ENCODE measurements at places on chromosomes 3 and 15. TPM values are rescaled to one million over a fixed set of nuclear protein-coding genes. Genes with fewer than 3 reads are reported as not detected.

GRCh38 chr3:39280571-39280970 lies 735 bp upstream of the CX3CR1 start:
- DNase-seq: no peak

The RNF7 gene
- total RNA-seq: 174 TPM

- DNase-seq: no peak
Measured at GRCh38 chr15:100448481-100448880, 80.3 kb downstream of the CERS3 start.

GRCh38 chr3:138846262-138846791 lies 11.6 kb upstream of the PIK3CB start:
- DNase-seq: no peak

GRCh38 chr3:17342119-17342518 lies 400.3 kb downstream of the TBC1D5 start:
- DNase-seq: no peak

The TM4SF1 gene
- total RNA-seq: 43.0 TPM

The MYO1E gene
- total RNA-seq: 233 TPM

DNA sequence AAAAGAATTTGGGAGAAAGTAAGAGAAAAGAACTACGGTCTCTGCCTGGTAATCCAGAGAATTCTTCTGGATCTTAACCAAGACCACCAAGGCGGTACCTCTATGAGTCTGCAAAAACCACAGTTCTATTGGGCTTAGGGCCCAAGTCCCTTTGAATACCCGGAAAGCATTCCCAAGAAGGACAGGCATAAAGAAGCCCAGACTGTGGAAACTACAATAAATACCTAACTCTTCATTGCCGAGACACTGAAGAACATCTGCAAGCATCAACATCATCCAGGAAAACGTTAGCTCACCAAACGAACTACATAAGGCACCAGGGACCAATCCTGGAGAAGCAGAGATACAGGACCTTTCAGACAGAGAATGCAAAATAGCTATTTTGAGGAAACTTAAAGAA lies 162.3 kb upstream of the TMC3 start:
- no peak for DNase-seq

- no peak for DNase-seq
Measured at GRCh38 chr3:8458238-8458661, 43.4 kb upstream of the LMCD1 start.

- no peak for DNase-seq
Measured at GRCh38 chr3:160735826-160736225, 20.2 kb upstream of the PPM1L start.

GRCh38 chr3:118029049-118029448 lies 1005.6 kb downstream of the IGSF11 start:
- no peak for DNase-seq

DNA sequence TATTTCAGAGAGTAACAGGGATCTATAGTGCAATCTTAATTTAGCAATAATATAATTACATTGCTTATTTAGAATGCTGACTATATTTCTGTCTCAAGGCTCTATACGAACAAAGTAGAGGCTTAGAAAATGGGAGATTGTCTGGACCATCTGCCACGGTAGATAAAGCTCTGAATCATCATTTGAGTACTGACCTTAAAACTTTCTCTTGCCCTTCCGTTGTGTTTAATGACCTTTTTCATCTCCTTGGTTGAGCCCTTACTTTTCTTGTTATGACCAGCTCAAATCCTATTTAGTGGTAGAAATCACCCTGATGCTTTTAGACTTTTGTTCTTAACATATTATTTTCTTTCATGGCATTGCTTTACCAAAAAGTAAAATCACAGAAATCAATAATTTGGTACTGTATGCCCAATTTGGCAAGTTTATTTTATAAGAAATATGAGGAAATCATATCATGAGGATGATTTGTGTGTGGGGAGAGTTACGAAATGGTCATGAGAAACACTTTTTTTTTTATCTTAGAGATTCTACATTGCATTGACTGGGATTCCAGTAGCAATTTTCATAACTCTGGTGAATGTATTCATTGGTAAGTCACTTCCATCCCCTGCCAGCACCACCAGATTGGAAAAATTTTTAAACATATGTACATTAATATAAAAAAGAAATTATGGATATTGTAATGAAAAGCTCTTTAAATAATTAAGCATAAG lies 11.0 kb downstream of the NDUFB5 start:
- DNase-seq: no peak

The NUDT16 gene
- 13.1 TPM for total RNA-seq

- DNase-seq: no peak
Measured at GRCh38 chr15:28933710-28934445, 48.1 kb downstream of the APBA2 start.

DNA sequence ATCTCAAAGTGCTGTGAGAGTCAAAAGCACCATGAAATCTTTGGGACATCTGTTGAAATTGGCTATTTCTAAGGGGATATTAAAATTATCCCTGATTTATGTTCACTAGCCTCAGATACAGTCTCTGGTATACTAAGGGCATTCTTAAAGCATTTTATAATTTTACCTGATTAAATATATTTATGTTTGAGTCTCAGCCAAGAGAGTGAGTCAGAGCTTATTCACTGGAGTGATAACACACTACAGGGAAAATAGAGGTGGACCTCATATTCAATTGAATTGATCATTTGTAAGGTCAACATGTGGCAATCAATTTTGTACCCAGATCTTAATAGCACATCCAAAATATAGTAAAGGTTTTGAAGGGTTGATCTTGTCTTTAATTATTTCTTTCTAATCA lies 733.6 kb downstream of the EPHA3 start:
- no peak for DNase-seq

The SNX22 gene
- total RNA-seq: 1.0 TPM

GRCh38 chr3:56962206-56962605 lies 98.3 kb upstream of the SPATA12 start:
- no peak for DNase-seq

The FBXW12 gene
- 0.46 TPM for total RNA-seq

DNA sequence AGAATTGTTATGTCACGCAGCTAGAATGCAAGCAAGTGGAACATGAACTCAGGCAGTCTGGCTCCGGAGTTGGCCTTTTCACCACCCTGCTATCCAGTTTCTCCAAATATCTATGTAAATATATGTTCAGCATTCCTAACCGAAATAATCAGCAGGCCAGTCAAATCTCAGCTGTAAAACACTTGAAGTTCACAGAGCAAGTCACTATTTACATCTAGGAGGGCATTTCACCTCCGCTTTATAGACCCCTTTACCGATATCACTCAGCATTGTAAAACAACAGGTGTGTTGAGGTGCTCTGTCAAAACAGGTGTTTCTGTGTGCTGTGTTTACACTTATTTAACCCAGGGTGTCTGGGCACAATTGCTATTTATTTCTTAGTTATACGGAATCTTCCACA lies 12.2 kb upstream of the HES1 start:
- DNase-seq: no peak

- no peak for DNase-seq
Measured at GRCh38 chr3:29731050-29731449, 450.2 kb downstream of the RBMS3 start.

DNA sequence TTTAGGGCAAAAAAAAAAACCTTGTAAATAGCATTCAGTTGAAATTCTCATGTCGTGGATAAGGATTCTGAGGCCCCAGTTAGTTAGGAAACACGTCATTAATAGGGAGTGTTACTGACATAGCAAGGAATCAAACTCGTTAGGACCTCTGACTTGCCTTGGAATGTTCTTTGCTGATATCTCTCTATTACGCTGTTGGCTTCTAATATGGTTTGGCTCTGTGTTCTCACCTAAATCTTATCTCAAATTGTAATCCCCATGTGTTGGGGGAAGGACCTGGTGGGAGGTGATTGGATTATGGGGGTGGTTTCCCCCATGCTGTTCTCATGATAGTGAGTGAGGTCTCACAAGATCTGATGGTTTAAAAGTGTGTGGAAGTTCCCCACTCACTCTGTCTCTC lies 40.3 kb downstream of the CHL1 start:
- no peak for DNase-seq

- no peak for DNase-seq
Measured at GRCh38 chr15:69610277-69610676, 157.7 kb downstream of the RPLP1 start.

GRCh38 chr3:183895296-183895695 lies 10.6 kb upstream of the PARL start:
- DNase-seq: peak; percentile 4

DNA sequence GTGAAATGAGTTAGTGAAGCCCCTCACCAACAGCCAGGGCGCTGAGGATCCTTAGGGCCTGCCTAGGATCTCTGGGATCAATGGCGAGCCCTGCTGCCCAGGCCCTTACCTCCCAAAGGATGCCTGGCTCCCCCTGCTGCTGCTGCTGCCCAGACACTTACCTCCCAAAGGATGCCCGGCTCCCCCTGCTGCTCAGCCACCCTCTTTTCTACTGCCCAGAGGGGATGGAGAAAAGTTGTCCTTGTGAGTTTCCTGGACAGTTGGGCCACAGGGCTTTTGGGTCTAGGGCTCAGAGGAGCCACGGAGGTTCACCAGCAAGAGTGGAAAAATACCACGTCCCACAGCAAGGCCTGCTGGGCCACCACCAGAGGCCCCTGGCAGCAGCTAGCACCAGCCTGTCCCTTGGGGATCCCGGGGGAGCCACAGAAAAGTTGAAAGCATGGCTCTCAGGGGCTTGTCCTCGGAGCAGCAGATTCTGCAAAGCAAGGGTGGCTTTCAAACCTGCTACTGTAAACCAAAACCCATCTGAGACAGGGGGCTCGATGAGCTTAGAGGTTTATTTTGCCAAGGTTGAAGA lies 59.4 kb downstream of the SLC6A6 start:
- no peak for DNase-seq

Measured in kidney epithelial cell (primary cell).